ENCODE measurements at places on chromosomes 7 and 10.

DNA sequence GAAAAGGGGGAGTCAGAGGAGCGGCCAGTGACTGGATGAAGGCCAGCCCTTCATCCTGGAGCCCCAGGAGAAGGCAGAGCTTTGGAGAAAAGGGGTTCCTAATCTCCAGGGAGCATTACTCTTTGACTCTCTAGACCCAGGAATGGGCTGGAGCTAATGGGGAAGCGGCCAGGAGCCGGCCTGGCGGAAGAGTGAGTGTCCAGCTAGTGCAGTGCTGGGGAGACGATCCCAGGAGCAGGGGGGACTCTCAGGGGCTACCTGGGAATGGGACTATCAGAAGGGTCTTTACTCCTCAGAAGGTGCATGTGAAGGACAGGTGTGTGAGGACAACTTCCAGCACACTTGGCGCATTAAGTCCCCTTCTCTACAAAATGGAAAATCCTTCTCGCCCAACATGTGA is 2.4 kb upstream of the PAX2 start:
- peaks cover 40% of the 10 kb centered on the region for H3K4me1 ChIP-seq
- DNase-seq = no peak

GRCh38 chr7:20267482-20267881 is 50.3 kb upstream of the MACC1 start:
- no peaks in the 10 kb centered on the region for H3K36me3 ChIP-seq
- no peak overlapping the region for H3K27ac ChIP-seq
- DNase-seq = no peak
- no peaks in the 10 kb centered on the region for H3K4me1 ChIP-seq
- no peak overlapping the region for H3K4me3 ChIP-seq

- no peak overlapping the region for H3K4me3 ChIP-seq
- no peaks in the 10 kb centered on the region for H3K4me1 ChIP-seq
Measured at GRCh38 chr7:13886356-13886755, 103.1 kb downstream of the ETV1 start.

GRCh38 chr7:156895024-156895780 is 2.2 kb upstream of the LMBR1 start:
- peak overlapping the region; percentile 24 for H3K27ac ChIP-seq
- H3K27me3 ChIP-seq = no peaks in the 10 kb centered on the region
- H3K36me3 ChIP-seq = peaks cover 12% of the 10 kb centered on the region

GRCh38 chr7:47473499-47474210 is 108.3 kb downstream of the TNS3 start:
- no peak overlapping the region for H3K27ac ChIP-seq
- no peak overlapping the region for H3K4me3 ChIP-seq
- no peaks in the 10 kb centered on the region for H3K36me3 ChIP-seq
- H3K27me3 ChIP-seq = peaks cover 5% of the 10 kb centered on the region
- H3K4me1 ChIP-seq = no peaks in the 10 kb centered on the region

- peaks cover 33% of the 10 kb centered on the region for H3K4me1 ChIP-seq
- peaks cover 25% of the 10 kb centered on the region for H3K36me3 ChIP-seq
- peak overlapping the region; percentile 98 for H3K27ac ChIP-seq
Measured at GRCh38 chr10:101355072-101355706, 1.2 kb downstream of the BTRC start.

- peaks cover 13% of the 10 kb centered on the region for H3K27me3 ChIP-seq
- H3K4me1 ChIP-seq = no peaks in the 10 kb centered on the region
- H3K4me3 ChIP-seq = no peak overlapping the region
- DNase-seq = no peak
Measured at GRCh38 chr10:10901906-10902305, 115.8 kb upstream of the CELF2 start.

GRCh38 chr7:67823345-67823744 is 826.7 kb downstream of the TYW1 start:
- H3K4me1 ChIP-seq = no peaks in the 10 kb centered on the region
- no peaks in the 10 kb centered on the region for H3K36me3 ChIP-seq
- no peak overlapping the region for H3K4me3 ChIP-seq
- DNase-seq = no peak

GRCh38 chr7:47889723-47890122 is 58.5 kb downstream of the PKD1L1 start:
- no peaks in the 10 kb centered on the region for H3K27me3 ChIP-seq
- no peaks in the 10 kb centered on the region for H3K36me3 ChIP-seq
- no peak overlapping the region for H3K27ac ChIP-seq
- no peak for DNase-seq

- H3K36me3 ChIP-seq = no peaks in the 10 kb centered on the region
- H3K4me1 ChIP-seq = no peaks in the 10 kb centered on the region
- no peak for DNase-seq
- no peak overlapping the region for H3K4me3 ChIP-seq
- no peaks in the 10 kb centered on the region for H3K27me3 ChIP-seq
Measured at GRCh38 chr10:121303287-121303890, 294.9 kb downstream of the FGFR2 start.

GRCh38 chr7:107387128-107387527 is 82.7 kb upstream of the GPR22 start:
- H3K36me3 ChIP-seq = peaks cover 17% of the 10 kb centered on the region
- no peak for DNase-seq
- no peak overlapping the region for H3K27ac ChIP-seq
- H3K27me3 ChIP-seq = no peaks in the 10 kb centered on the region

DNA sequence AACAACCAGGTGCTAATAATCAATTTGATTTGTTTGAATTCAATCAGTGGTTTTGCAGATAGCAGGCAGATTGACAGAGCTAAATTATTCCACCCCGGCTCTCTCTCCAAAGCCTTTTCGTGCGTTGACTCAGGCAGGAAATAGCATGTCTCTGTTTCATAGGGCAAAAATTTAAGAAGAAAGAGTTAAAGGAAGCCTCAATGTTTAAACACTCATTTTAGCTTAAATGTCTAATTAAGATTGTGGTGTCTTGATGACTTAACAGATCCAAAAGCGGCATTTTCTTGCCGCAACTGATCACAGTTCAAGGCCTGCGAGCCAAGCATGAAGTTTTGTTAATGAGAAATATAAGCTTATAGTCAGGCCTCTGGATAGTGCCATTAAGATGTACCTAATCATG is 1051.1 kb upstream of the AUTS2 start:
- H3K27me3 ChIP-seq = no peaks in the 10 kb centered on the region
- H3K36me3 ChIP-seq = no peaks in the 10 kb centered on the region
- no peak overlapping the region for H3K4me3 ChIP-seq
- DNase-seq = no peak

GRCh38 chr10:73906524-73907447 is 4.1 kb upstream of the PLAU start:
- no peak overlapping the region for H3K27ac ChIP-seq
- DNase-seq = no peak
- peaks cover 39% of the 10 kb centered on the region for H3K4me1 ChIP-seq
- no peak overlapping the region for H3K4me3 ChIP-seq
- peaks cover 35% of the 10 kb centered on the region for H3K27me3 ChIP-seq
- H3K36me3 ChIP-seq = no peaks in the 10 kb centered on the region

GRCh38 chr7:154795014-154795413 is 207.9 kb downstream of the PAXIP1 start:
- no peak overlapping the region for H3K27ac ChIP-seq
- no peaks in the 10 kb centered on the region for H3K36me3 ChIP-seq
- peaks cover 36% of the 10 kb centered on the region for H3K27me3 ChIP-seq
- no peak for DNase-seq
- no peak overlapping the region for H3K4me3 ChIP-seq

DNA sequence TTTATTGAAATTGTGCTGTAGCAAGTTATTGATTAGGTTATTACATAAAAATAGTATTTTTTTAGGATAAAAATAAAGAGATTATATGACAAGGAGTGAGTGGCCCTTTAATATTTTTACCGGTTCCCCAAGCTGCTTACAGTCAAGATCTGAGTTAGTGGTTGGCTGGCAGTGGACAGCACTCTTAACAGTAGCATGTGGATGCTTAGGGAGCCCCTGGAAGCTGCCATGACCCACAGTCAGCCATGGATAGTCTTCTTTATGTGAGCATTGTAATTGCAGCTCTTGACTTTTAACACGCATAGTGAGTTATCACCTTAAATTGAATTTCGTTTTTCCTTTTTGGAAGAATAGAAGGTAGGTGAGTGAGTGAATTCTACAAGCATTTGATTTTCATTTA is 22.1 kb downstream of the RAB18 start:
- H3K4me1 ChIP-seq = peaks cover 82% of the 10 kb centered on the region
- no peak overlapping the region for H3K27ac ChIP-seq
- no peak overlapping the region for H3K4me3 ChIP-seq
- no peaks in the 10 kb centered on the region for H3K27me3 ChIP-seq
- no peak for DNase-seq

GRCh38 chr10:124150189-124150806 is 56.9 kb upstream of the CHST15 start:
- H3K36me3 ChIP-seq = no peaks in the 10 kb centered on the region
- no peak overlapping the region for H3K4me3 ChIP-seq
- H3K27me3 ChIP-seq = peaks cover 28% of the 10 kb centered on the region
- no peak for DNase-seq

GRCh38 chr7:101102026-101102425 is 16.7 kb downstream of the TRIM56 start:
- no peak overlapping the region for H3K4me3 ChIP-seq
- no peaks in the 10 kb centered on the region for H3K36me3 ChIP-seq
- DNase-seq = no peak
- no peak overlapping the region for H3K27ac ChIP-seq
- H3K4me1 ChIP-seq = peaks cover 16% of the 10 kb centered on the region

- DNase-seq = no peak
- H3K27ac ChIP-seq = no peak overlapping the region
- H3K36me3 ChIP-seq = no peaks in the 10 kb centered on the region
Measured at GRCh38 chr7:8236780-8237407, 25.1 kb downstream of the ICA1 start.

DNA sequence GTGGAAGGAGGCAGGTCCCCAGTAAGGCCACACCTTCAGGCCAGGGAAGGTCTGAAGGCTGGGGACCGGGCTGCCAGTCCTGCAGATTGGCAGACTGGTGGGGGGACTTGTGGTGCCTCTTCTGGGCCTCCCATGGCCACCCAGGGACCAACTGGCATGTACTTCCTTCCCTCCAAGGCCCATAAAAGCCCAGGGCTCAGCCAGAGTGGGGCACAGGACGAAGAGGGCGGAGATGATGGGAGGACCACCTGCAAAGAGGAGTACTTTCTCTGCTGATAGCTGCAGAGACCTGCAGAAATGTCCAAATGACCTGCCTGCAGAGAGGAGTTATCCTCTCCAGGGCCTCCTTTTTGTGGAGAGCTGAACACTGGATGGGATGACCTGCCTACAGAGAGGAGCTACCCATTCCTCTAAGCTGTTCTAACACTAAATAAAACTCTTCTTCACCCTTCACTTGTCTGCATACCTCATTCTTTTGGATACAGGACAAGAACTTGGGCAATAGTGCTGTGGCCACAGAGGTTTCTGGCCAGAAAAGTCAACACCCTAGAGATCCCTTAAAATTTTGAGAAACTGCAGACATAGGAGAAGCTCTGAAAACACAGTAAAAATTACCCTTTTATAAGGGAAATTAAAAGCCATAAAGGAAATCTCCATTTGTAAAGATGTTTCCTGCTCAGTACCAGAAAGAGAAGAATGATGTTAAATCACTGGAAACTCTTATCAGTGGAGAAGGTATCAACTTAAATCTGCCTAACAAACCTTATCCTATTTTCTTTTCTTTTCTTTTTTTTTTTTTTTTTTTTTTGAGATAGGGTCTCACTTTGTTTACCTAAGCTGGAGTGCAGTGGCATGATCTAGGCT is 20.7 kb upstream of the PRF1 start:
- no peak for DNase-seq
- peaks cover 11% of the 10 kb centered on the region for H3K4me1 ChIP-seq
- H3K27ac ChIP-seq = no peak overlapping the region

DNA sequence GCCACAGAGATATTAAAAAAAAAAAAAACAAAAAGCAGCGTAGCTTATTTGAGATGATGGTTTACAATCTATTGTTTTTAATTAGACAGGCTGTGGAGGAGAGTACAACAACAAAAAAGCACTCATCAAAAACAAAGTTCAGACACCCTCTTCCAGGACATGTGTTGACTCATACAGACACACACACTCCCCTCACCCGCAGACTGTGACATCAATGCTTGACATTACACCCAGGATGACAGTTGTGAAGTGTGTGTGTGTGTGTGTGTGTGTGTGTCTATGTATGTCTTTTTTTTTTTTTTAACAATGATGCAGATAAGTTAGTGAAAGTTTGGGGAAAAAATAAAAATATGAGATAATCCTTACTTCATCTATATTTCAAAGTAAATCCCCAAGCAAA is 303.6 kb downstream of the GPAM start:
- H3K27me3 ChIP-seq = no peaks in the 10 kb centered on the region
- no peak overlapping the region for H3K4me3 ChIP-seq
- no peaks in the 10 kb centered on the region for H3K36me3 ChIP-seq
- no peak overlapping the region for H3K27ac ChIP-seq
- no peak for DNase-seq

DNA sequence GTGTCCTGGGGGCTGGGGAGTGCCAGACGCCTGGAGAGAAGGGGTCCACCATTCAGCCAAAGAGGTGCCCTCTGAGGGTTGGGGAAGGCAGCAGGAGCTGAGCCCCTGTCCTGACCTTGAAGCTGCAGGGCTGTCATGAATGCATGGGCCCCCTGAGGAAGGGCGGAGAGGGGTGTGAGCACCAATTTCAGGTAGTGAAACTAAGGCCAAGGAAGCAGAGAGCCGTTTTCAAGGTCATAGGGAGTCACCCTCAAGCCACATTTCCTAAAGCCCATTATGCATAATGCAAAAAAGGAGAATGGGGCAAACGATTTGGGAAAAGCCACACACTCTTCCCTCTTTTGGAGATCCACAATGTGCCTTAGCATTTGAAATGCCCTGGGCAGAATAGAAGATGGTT is 37.2 kb downstream of the FIGNL1 start:
- peaks cover 63% of the 10 kb centered on the region for H3K4me1 ChIP-seq
- DNase-seq = no peak
- H3K27me3 ChIP-seq = no peaks in the 10 kb centered on the region
- no peak overlapping the region for H3K4me3 ChIP-seq
- no peak overlapping the region for H3K27ac ChIP-seq

GRCh38 chr10:2936816-2937215 is 130.5 kb upstream of the PFKP start:
- peaks cover 60% of the 10 kb centered on the region for H3K27me3 ChIP-seq
- no peaks in the 10 kb centered on the region for H3K36me3 ChIP-seq
- no peak overlapping the region for H3K4me3 ChIP-seq
- H3K4me1 ChIP-seq = no peaks in the 10 kb centered on the region
- no peak overlapping the region for H3K27ac ChIP-seq
- no peak for DNase-seq

DNA sequence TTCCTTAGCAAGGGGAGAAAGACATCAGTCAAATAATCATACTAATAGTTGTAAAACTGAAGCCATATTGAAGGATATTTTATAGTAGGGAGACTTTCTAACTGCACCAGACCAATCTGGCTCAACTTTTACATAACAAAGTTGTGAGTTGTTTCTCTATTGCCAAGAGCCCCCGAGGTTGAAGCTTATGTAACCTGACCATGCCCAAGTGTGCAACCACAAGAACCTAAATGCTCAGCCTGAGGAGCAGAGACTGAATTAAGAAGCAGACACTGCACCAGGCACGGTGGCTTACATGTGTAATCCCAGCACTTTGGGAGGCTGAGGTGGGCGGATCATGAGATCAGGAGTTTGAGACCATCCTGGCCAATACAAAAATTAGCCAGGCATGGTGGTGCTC is 77.3 kb upstream of the ARMC3 start:
- H3K36me3 ChIP-seq = no peaks in the 10 kb centered on the region
- DNase-seq = no peak
- H3K27me3 ChIP-seq = no peaks in the 10 kb centered on the region
- H3K4me3 ChIP-seq = no peak overlapping the region

Data from activated T-cell treated with anti-CD3 and anti-CD28 coated beads, Interleukin-2, amount 50 U/mL, for 24 hours (primary cell).